A673 (cell line): ENCODE measurements at places on chromosomes 13 and 19. TPM values are rescaled to one million over a fixed set of nuclear protein-coding genes. Genes with fewer than 3 reads are reported as not detected.
A peak's percentile ranks its signal among the peaks of the same experiment; 100 is the strongest.

- H3K27ac ChIP-seq: no peak overlapping the region
- DNase-seq: no peak
Measured at GRCh38 chr13:44015118-44015517, 135.4 kb downstream of the LACC1 start.

DNA sequence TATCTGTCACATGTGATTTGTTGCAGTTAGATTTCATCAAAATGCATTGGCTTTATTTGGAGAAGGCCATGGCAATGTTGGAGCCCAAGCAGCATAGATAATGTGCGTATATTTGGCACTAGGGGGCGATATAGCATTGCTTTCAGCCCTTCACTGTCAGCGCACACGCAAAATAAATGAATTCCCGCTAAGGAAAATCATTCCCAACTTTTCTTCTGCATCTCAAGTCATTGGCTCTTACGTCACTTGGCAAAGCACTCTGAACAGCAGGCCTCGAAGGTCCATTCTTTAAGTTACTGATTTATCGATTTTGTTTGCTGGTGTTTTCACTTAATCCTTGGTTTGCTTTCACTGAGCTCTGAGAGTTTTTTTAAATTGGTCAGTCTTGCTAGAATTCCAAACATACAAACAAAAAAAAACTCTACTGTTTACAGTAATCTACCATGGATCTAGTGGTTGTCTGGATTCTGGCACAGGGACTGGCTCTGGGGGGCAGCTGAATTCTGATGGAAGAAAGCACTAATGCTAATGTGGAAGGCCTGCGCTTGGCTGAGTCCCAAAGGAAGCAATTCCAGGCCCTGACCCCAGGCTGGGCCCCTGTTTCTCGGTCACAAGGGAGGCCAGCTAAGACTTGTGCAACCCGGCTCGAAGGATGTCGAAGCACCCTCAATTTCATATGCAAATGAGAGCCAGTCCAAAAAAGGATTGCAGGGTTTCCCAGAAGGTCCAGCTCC is 97.7 kb upstream of the IPO5 start:
- no peaks in the 10 kb centered on the region for H3K36me3 ChIP-seq
- H3K27ac ChIP-seq: peak overlapping the region; percentile 88
- peaks cover 34% of the 10 kb centered on the region for H3K4me1 ChIP-seq
- no peaks in the 10 kb centered on the region for H3K27me3 ChIP-seq

DNA sequence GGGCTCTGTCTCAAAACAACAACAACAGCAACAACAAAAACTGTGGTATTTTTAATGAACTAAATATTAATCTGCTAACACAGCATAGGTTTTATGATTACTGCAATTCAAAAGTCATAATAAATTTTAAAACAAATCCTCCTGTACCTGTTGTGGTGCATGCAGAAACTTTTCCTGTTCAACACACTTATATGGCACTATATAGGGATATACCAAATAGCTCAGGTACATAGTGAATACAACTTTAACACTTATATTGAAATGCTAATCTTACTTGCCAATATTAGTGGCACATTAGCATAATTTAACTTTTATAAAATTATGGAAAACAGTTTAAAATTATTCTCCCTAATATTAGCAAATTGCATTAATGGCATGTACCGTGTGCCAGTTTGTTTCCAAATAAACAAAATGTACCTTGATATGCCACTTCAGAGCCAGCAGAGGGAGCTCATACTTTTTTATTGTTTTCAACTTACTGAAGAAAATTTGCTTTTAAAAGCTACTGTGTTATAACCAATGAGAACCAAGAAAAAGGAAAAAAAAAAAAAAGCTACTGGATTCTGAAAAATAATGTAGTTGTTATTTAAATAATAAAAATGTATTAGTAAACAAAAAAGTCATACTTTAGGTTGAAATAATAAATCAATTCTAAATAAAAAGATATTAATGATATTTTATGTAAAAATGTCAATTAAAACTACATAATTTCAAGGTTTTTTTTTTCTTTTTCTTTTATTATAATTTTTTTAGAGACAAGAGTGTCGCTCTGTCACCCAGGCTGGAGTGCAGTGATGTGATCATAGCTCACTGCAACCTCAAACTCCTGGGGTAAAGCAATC is 18.0 kb upstream of the RBM26 start:
- no peaks in the 10 kb centered on the region for H3K27me3 ChIP-seq
- H3K36me3 ChIP-seq: no peaks in the 10 kb centered on the region
- peak; percentile 65 for DNase-seq
- H3K4me3 ChIP-seq: no peak overlapping the region
- H3K4me1 ChIP-seq: no peaks in the 10 kb centered on the region

GRCh38 chr13:41587490-41587889 is 130.1 kb downstream of the RGCC start:
- H3K4me3 ChIP-seq: no peak overlapping the region
- H3K27ac ChIP-seq: no peak overlapping the region
- peaks cover 5% of the 10 kb centered on the region for H3K4me1 ChIP-seq

DNA sequence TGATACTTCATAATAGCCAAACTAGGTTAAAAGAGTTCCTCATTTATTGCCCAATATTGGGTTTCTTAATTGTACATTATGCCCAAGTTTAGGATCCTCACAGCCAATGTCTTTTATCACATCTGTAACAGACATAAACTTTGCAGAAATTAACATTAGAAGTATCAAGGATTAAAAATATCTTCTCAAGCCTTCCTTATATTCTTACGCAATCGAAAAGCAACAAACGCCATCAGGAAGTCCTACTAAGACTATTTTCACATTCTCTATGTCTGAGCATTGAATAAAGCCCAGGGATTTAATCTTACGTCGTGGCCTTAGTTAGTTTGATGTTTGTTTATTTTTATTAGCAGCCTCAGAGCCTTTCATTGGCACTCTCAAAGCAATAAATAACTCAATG is 1660.4 kb upstream of the MIR17HG start:
- H3K27me3 ChIP-seq: no peaks in the 10 kb centered on the region
- peaks cover 26% of the 10 kb centered on the region for H3K4me1 ChIP-seq
- peak overlapping the region; percentile 62 for H3K27ac ChIP-seq
- peak; percentile 45 for DNase-seq
- H3K4me3 ChIP-seq: no peak overlapping the region
- H3K36me3 ChIP-seq: no peaks in the 10 kb centered on the region

GRCh38 chr19:4487572-4487971 is 15.5 kb downstream of the HDGFL2 start:
- H3K4me1 ChIP-seq: no peaks in the 10 kb centered on the region
- H3K27ac ChIP-seq: no peak overlapping the region
- H3K27me3 ChIP-seq: no peaks in the 10 kb centered on the region
- H3K4me3 ChIP-seq: no peak overlapping the region
- H3K36me3 ChIP-seq: peaks cover 14% of the 10 kb centered on the region
- no peak for DNase-seq

DNA sequence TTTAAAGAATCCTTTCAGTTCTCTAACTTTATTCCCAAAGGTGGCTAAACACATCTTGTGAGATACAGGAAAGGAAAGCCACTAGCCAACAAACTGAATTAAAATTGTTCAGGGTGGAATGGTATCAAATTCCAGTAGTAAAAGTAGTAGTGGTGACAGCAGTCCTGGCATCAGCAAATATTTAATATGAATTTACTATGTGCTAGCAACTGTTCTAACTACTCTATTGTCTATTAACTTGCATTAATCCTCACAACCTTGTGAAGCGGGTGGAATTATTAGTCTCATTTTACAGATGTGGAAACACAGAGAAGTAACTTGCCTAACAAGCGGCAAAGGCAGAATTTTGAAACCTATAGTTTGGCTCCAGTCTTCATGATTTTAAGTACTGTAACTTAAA is 130.1 kb downstream of the KLF12 start:
- H3K4me3 ChIP-seq: no peak overlapping the region
- no peaks in the 10 kb centered on the region for H3K27me3 ChIP-seq
- no peaks in the 10 kb centered on the region for H3K4me1 ChIP-seq
- H3K27ac ChIP-seq: no peak overlapping the region
- no peak for DNase-seq

DNA sequence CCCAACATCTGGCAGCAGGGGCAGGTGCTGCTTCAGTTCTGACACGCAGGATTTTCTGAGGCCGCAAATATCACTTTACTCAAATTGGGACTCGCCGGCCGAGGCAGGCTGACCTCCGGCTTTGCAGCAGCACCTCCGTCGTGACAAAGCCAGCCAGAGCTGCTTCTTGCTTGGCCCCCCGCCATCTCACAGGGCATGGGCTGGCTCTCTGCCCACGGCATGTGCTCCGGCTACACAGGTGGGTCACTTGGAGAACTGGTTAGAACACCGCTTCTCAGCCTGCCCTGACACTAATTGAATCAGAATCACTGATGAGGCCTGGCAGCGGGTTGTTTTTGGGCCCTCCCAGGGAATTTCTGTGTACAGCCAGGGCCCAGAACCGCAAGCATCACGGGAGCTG is 112.3 kb downstream of the SLC7A1 start:
- no peak overlapping the region for H3K4me3 ChIP-seq
- no peaks in the 10 kb centered on the region for H3K27me3 ChIP-seq
- DNase-seq: no peak
- no peak overlapping the region for H3K27ac ChIP-seq
- peaks cover 21% of the 10 kb centered on the region for H3K4me1 ChIP-seq

DNA sequence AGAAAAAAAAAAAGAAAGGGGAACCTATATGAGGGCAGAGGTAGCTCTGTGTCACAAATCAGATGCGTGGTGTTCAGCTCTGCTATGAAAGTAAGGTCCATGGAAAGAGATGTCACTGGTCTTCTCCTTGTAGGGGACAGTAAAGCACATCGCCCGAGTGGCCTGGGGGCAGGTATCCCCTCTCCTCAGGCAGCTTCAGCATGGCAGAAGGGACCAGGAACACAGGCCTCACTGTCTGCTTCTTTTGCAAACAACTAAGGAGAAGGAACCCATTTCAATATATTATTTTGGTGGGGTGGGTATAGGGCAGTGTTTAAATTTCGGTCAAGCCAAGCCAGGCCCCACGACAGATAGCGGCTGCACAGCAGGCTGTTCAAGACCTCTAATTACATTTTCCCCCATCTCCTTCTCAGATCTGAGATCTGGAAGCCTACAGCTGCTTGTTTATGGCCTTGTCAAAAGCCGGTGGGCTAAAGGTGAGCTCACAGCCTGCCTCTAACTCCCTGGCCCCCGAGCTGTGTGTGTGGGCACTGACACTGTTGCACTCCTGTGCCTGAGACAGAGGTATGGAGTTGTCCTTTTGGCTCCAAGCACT is 72.8 kb downstream of the HSPH1 start:
- H3K4me3 ChIP-seq: no peak overlapping the region
- no peak for DNase-seq
- H3K4me1 ChIP-seq: no peaks in the 10 kb centered on the region
- peaks cover 9% of the 10 kb centered on the region for H3K27me3 ChIP-seq

- H3K36me3 ChIP-seq: no peaks in the 10 kb centered on the region
- no peaks in the 10 kb centered on the region for H3K27me3 ChIP-seq
- DNase-seq: no peak
Measured at GRCh38 chr13:73810647-73811046, 323.6 kb downstream of the KLF12 start.

DNA sequence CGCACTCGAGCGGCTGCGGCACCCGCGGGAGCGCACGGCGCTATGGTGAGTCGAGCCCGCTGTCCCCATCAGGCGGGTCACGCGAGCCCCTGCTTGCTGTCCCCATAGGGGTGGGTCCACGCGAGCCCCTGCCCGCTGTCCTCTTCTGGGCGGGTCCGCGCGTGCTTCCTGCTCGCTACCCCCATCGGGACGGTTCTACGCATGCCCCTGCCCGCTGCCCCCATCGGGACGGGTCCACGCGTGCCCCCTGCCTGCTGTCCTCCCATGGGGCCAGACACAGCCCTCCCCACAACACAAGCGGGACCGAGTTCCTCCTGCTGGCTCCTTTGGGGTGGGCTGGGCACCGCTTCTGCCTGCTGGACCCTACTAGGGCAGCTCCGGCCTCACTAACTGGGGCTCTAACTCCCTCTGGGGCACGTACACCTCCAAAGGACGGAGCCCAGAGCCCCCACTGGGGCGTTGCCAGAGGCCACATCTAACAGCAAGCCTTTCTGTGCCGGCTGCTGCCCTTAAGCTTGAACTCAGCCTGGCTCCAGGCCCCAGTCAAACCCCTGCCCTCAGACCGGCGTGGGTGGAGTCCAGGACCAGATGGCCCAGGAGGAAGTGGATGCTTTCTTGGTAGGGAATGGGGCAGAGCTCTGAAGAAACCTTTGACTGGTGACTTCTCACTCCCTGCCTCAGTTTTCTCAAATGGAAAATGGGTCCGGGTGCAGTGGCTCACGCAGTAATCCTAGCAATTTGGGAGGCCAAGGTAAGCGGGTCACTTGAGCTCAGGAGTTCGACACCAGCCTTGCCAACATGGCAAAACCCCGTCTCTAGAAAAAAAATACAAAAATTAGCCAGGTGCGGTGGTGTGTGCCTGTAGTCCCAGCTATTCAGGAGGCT is 722 bp downstream of the COLGALT1 start:
- peaks cover 23% of the 10 kb centered on the region for H3K4me1 ChIP-seq
- H3K27me3 ChIP-seq: no peaks in the 10 kb centered on the region
- H3K36me3 ChIP-seq: peaks cover 35% of the 10 kb centered on the region
- peak overlapping the region; percentile 85 for H3K27ac ChIP-seq
- H3K4me3 ChIP-seq: peak overlapping the region; percentile 69
- no peak for DNase-seq

GRCh38 chr19:9941231-9941630 is 4.9 kb upstream of the OLFM2 start:
- no peaks in the 10 kb centered on the region for H3K36me3 ChIP-seq
- no peak overlapping the region for H3K27ac ChIP-seq
- H3K4me1 ChIP-seq: peaks cover 28% of the 10 kb centered on the region
- no peaks in the 10 kb centered on the region for H3K27me3 ChIP-seq

- H3K4me3 ChIP-seq: no peak overlapping the region
- no peak for DNase-seq
- no peaks in the 10 kb centered on the region for H3K36me3 ChIP-seq
- no peaks in the 10 kb centered on the region for H3K4me1 ChIP-seq
- H3K27ac ChIP-seq: no peak overlapping the region
Measured at GRCh38 chr13:50677687-50678463, 165.6 kb downstream of the DLEU7 start.

GRCh38 chr19:15297416-15298224 is 34.7 kb downstream of the BRD4 start:
- peaks cover 12% of the 10 kb centered on the region for H3K36me3 ChIP-seq
- peak; percentile 46 for DNase-seq

GRCh38 chr19:45645631-45646344 is 6.6 kb upstream of the EML2 start:
- H3K4me3 ChIP-seq: peak overlapping the region; percentile 43
- H3K27ac ChIP-seq: no peak overlapping the region
- DNase-seq: peak; percentile 97

DNA sequence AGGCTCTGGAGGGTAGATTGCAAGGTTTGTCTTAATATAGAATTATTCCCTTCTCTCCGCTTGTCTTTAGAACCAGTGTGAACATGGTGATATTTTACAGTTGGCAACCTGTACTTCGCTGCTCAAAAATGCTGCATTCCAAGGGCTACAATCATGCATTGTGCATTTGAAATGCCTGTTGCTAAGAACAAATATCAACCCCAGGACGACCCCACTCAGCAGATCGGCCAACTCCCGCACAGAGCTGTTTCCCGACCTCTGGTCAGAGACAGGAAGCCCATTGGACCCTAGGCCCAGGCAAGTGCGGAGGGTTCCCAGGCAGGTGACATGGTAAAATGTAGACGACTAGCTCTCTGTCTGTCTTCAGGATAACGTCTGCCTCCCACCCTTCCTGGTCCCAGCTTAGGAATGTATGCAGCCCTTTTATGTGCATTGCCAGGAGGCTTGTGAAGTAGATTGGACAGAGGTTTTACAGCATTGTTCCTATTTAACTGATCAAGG is 263.5 kb downstream of the FOXO1 start:
- DNase-seq: no peak
- H3K27me3 ChIP-seq: no peaks in the 10 kb centered on the region
- no peak overlapping the region for H3K4me3 ChIP-seq
- H3K27ac ChIP-seq: no peak overlapping the region
- H3K36me3 ChIP-seq: no peaks in the 10 kb centered on the region

FGF22 gene
- total RNA-seq: 0.19 and 0.57 TPM in 2 replicates

REXO1 gene
- 50.6 and 53.0 TPM in 2 replicates for total RNA-seq

CYP2F1 gene
- total RNA-seq: not detected in 2 replicates

KLK10 gene
- not detected in 2 replicates for total RNA-seq

CEACAM19 gene
- total RNA-seq: 2.5 and 2.9 TPM in 2 replicates

NALCN gene
- total RNA-seq: 0.35 and 0.52 TPM in 2 replicates

ADM5 gene
- total RNA-seq: 4.3 TPM in 2 replicates

FXYD1 gene
- 0.98 TPM in 1 of 2 replicates, not detected in the other for total RNA-seq
